ENCODE measurements at places on chromosomes 11 and 22.

- peak; percentile 38 for DNase-seq
Measured at GRCh38 chr22:36873614-36874308, 13.0 kb downstream of the NCF4 start.

DNA sequence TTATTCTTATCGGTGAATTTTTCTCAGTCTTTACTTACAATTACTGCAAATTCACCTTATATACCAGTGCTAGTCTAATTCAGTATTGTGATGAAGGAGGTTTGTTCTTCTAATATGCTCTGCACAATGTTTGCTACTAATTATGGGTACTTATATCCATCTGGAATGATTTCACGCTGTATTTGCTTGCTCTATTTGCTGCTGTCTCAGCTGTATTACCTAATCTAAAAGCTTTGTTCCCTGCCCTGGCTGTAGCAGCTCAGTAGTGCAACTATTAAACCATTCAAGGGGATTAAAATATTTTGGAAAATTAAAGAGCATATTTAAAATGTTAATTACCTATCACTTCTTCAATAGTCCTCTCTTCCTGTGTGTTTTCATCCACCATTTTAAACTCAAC, 375.3 kb downstream of the LUZP2 start:
- no peak for DNase-seq

- DNase-seq: no peak
Measured at GRCh38 chr11:29125606-29126005, 891.2 kb downstream of the KCNA4 start.

DNA sequence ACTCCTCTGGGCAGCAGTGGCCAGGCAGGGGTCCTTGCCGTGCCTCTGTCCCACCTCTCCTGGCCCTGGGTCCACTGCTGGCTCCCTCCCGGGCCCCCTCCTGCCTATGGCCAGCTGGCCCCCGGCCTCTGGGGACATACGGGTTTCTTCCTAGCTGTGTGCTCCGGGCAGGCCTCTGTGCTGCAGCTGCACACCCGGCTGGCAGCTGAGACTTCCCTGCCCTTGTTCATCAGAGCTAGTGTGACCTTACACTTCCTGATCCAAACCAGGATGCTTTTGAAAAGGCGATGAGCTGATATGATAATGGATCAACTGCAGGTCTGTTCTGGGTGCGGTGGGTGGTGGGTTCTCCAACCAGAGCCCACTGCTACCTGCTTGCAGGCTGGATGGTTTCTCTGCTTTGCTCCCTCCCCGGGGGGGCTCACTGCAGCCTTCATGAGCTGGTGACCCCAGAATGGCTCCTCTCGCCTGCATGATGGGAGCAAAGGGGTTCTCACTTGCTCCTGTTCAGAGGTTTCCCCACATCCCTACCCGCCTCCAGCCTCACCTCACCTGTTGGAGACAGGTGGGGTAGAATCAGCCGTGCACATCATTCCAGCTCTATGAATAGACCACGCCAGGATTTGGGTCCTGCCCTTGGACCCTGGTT, 13.3 kb downstream of the B3GAT1 start:
- no peak for DNase-seq

- no peak for DNase-seq
Measured at GRCh38 chr22:43529934-43530333, 118.1 kb downstream of the MPPED1 start.

GRCh38 chr11:47234669-47235100, 13.9 kb downstream of the ACP2 start:
- DNase-seq: no peak

DNA sequence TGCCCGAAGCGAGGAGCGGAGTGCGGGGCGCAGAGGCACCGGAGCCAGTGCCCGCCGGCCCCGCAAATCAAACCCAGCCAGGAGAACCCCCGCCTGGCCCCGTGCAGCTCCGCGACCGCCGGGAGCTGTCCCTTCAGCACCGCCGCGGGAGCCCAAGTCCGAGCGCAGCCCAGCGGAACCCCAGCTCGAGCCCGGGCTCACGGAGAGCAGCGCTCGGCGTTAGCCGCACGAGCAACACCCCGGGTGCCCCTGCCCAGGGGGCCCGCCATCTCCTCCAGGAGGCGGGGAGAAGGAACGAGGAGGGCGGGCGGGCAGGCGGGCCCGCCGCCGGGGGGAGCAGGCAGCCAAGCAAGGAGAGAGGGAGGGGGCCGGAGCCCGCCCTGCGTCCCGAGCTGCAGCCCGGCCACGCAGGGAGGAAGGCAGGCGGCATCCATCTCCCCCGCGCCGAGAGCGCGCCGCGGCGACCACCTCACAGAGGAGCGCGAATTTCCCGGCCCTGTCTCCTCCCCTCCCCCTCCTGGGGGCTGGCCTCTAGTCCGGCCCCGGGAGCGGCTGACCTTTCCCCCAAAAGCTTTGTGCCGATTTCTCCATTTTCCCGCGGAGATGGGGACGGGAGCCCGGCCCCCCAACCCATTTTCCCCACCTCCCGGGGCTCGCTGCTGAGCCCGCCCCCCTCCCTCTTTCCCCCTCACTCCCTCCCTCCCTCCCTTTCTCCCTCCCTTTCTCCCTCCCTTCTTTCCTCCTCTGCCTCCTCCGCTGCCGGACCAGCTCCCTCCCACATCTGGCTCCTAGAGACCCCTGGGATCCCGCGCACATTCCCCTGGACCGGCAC, 621 bp downstream of the KCNC1 start:
- DNase-seq: peak; percentile 23

DNA sequence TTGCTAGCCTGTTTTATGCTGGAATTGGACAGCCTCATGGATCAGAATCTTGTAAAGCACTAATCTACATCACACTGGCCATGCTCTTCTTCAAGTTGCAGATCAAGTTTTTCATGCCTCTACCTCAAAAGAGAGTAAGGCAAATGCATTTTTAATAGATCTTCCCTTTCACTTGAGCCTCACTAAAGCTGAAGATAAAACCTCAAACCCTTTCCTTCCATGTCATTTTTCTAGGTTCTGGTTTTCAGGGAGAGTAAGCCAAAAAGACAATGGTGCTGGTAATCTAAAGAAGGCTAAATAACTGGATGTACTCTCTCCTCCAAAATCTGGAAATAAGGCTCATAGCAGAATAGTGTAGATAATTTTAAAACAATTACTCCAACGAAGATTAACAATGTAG, 28.3 kb downstream of the POU2AF1 start:
- DNase-seq: no peak
